Kidney (tissue), 22 donors: ENCODE measurements at places on chromosomes 2 and 18.

DNA sequence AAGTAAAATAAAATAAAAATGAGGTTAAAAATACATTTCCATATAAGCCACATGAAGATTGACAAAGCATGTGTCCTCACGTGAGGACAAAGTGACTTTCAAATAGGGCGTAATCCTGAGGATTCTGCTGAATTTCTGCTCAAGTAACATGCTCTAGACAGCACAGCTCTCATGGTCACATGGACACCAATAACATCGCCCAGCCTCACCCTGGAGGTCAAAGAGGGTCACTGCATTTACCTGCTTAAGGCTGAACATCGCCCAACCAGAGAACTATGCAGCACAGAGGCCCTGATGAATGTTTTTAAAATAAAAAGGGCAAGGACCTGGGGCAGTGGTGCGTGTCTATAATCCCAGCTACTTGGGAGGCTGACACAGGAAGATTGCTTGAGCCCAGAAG, 30.2 kb downstream of the TGFBRAP1 start:
- peak; percentile 14 for DNase-seq

GRCh38 chr2:57543211-57543610, 503.4 kb upstream of the VRK2 start:
- DNase-seq = no peak

DNA sequence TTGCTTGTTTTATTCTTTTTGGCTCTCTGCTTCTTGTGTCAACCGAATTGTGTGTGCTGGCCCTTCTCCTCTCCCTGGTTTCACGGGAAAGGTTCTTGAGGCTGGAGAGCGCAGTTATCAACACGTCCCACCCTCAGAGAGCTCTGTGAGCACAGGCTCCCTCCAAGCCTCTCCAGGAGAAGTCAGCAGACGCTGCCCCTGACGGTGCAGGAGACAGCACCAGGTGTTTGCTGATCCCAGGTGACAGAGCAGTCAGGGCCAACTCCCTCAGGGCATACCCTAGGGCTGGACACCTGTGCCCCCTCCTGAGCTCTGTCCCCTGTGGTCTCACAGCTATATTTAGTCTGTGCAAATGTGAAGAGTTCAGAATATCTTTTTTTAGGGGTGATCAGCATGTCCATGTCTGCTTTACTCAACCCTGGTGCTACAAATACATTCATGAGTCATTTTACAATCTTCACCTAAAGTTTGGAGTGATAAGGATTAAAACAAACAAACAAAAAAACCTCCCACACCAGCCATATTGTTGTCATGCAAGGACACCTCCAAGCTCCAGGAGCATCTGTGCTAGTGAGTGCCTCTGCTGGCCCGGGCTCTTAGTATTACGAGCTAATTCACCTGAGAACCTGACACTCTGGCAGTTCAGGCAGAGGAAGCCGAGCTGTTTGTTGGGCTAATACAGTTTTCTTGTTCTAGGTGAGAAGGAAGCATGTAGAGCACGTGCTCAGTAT, 65.9 kb upstream of the TMEM200C start:
- no peak for DNase-seq

DNA sequence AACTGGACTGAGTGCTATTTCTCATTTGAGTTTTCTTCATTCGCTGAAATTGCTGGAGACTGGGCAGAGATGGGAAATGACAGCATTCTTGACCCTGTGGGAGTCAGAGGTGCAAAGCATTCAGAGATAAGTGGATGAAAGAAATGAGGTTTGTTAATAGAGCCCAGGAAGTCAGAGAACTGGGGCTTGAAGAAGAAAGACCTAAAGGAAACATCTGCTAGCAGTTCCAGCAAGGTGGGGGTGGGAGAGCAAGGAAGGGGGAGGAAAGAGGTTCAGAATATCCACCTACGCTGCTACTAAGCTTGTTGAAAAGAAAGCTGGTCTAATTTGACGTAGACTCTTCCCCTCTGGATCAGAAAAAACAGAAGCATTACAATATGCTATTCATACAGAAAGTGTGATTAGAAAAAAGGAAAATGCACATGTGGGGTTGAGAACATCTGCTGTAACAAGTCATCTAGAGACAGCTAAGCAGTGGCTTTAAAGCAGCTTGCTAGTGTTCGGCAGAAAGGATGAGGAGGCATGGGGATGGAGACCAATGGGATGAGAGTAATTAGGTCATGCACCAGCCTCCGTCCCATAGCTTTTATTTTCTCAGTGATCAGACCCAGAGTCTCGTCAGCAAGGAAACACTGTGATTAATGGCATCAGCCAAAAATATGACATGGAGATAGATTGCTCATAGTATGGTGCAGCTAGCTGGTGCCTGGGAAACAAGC, 29.7 kb downstream of the NAB1 start:
- DNase-seq = no peak
